Vagina (tissue), 2 donors: ENCODE measurements at places on chromosomes 4 and X.

DNA sequence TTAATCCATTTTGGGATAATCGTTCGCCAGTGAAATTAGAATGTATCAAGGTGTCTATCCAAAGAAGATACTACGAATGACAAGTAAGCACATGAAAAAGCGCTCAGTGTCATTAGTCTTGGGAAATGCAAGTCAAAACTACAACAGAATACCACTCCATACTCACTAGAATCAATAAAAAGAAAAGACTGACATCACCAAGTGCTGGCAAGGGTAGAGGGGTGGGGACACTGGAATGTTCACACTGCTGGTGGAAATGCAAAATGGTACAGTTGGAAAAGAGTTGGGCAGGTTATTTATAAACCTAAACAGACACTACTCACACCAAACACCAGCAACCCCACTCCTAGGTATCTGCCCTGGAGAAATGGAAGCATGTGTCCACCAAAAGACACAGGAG lies 11.2 kb downstream of the WDR1 start:
- DNase-seq = no peak

DNA sequence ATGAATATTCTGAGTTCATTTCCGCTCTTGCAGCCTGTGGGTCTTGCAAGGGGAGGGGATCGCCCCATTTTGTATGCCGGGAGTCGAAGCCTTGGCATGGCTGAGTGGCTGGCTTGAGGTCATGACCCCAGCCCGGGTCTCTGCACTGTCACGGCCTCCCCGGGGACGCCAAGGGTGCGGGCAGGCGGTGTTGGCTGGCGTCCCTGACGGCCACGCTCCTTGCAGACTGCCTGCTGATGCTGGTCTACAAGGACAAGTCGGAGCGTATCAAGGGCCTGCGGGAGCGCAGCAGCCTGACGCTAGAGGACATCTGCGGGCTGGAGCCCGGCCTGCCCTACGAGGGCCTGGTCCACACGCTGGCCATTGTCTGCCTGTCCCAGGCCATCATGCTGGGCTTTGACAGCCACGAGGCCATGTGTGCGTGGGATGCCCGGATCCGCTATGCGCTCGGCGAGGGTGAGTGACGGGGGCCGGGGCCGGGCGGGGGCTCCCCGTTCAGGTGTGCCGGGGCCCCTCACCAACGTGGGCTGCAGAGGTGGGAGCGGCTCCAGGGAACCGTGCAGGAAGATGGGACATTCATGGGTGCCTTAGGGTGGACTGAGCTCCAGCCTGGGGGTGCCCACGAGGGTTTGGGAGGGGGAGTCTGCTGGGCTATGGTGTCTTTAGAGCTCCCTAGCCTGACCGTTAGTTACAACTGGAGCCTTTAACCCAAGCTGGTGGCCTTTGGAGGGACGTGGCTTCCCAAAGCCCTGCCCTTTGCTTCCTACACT lies 10.3 kb downstream of the DOK7 start:
- DNase-seq = no peak

DNA sequence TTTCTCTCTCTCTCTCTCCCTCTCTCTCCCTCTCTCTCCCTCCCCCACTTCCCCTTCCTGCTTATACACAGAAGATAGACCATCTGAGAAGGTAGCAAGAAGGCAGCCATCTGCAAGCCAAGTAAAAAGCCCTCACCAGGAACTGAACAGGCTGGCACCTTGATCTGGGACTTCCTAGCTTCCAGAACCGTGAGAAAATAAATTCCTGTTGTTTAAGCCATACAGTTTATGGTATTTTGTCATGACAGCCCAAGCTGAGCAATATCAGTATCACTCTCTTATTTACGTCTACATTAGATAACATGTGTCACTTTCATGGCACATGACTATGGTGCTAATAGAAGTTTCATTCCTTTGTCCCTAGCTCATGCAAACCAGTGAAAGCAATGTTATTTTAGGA lies 581.1 kb downstream of the INPP4B start:
- DNase-seq = no peak

GRCh38 chr4:100461807-100462605 lies 55.8 kb downstream of the EMCN start:
- DNase-seq = no peak

DNA sequence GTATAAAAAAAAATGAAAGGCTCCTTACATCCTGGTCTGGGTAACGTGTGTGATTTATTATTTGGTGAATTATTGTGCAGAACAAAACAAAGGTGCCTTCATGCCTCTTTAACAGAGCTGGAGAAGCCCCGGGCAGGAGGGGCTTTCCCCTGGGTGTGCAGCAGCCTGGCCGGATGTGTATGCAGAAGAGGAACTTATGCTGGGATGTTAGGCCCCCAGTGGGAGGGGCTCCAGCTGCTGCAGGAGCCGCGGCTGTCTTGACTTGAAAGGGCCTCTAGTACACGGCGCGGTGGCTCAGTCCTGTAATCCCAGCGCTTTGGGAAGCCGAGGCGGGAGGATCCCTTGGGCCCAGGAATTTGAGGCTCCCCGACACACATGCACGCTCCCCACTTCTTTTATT lies 16.0 kb downstream of the CCNQ start:
- DNase-seq = no peak

DNA sequence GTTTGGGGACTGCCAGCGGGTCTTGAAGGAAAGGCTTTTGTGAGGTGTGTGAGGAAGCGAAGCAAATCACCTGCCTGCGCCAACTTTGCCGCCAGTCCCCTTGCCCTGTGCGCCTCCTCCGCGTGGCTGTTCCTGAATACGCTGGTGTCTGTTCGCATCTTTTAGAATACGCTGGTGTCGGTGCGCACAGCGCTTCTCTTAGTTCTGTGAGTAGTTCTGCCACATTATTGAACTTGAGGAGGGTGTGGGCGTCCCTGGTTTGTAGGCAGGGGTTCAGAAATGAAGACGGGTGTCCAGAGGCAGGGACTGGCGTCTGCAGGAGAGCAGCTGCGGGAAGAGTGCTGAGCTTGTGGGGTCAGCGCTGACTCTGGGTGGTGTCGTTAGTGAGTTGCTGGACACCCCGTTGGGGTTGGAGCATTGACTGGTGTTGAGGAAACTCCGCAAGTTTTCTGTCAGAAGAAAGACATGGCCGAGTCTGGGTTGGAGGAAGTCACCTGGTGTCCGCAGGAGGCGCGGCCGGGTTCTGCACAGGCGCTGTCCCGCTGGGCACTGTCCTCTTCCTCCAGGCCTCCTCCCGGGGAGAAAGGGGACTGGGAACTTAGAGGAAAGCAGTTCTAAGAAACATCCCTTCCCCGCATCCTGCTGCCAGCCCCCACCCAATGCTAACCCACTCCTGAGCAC lies 930 bp downstream of the ZNF718 start:
- DNase-seq = no peak

GRCh38 chr4:76546759-76547742 lies 112.0 kb downstream of the SHROOM3 start:
- no peak for DNase-seq

- DNase-seq = no peak
These were observed 537.3 kb upstream of the FTHL17 start for GRCh38 chrX:31609130-31609529.

DNA sequence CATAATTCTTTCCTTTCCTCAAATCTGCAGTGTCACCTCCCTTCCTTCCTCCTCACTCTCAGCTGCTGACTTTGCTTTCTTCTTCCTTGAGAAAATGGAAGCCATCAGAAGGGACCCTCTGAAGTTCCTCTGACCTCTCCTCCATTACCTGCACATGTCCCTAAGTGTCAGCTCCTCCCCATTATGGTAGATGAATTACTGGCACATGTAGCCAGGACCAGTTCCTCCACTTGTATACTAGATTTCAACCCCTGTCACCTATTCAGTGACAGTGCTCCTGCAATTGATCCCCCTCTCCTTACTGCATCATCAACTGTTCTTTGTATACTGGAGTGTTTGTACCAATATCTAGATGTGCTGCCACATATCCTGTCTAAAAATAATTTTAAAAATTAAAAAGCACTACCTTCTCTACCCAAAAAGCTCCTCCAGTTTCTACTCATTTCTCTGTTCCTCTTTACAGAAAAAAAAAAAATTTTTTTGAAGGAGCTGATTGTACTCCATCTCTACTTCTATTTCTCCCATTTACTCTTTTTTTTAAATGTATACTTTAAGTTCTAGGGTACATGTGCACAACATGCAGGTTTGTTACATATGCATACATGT lies 78.6 kb downstream of the CLCN5 start:
- DNase-seq = no peak

GRCh38 chr4:110982486-110982885 lies 359.6 kb upstream of the PITX2 start:
- DNase-seq = no peak

DNA sequence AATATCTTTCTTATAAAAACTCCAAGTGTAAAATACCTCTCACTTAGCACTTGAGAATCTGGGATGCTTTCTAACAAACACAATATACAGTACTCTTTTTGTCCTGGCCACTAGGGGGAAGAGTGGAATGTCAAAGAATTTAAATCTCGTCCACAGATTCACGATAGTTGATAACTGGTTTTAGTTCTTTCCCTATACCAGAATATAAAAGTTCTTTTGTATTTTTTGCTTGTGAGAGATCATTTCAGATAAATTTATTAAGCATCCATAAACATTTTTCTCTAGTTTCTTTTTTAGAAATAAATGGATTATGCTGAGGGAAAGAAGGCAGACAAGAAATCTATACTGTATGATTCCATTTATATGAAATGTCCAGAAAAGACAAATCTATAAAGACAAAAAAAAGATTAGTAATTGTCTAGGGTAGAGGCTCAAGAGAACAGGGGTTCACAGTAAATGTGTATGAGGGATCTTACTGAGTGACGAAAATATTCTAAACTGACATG lies 50.4 kb downstream of the MGARP start:
- no peak for DNase-seq

- DNase-seq = no peak
These were observed 178.4 kb downstream of the TECRL start for GRCh38 chr4:64230709-64231310.
